ENCODE measurements at places on chromosomes 12 and 14.
A peak's percentile ranks its signal among the peaks of the same experiment; 100 is the strongest.

GRCh38 chr12:113214895-113215400 lies 6.3 kb upstream of the TPCN1 start:
- peak; percentile 35 for DNase-seq

- no peak for DNase-seq
Observed at GRCh38 chr12:63944586-63945228, 100.2 kb downstream of the SRGAP1 start.

DNA sequence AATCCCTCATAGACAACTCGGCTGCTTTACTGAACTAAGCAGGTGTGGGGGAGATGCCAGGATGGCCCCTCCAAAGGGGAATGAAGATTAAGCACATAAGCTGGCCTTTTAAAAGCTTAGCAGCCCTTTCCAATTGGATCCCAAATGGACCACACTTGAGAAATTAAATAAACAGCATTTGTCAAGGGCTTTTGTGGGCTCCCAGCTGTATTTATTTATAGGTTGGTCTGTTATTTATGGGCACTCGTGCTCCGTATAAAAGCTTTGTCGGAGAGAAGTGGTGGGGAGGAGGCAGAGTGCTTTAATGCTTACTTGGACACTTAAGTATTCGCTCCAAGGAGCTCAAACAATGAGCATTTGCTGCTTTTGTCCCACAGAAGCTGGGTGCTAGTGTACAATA lies 580.2 kb downstream of the MED13L start:
- DNase-seq = no peak

DNA sequence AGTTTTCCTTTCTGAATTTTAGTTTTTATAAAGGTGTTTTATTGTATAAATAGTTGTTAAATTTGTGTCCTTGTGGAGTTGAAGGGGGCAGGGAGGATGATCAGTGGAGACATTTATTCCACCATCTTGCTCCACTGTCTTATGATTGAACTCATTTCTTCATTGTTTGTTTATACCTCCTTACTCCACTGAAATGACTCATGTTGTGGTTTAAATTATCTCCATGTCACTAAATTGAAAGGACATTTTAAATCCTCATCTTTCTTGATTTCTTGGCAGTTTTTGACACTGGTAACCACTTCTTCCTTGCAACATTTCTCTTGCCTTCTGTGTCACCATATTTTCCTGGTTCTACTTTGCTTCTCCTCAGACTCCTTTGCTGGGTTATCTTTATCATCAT lies 23.6 kb upstream of the FERMT2 start:
- no peak for DNase-seq

GRCh38 chr14:87178277-87178676 lies 814.7 kb downstream of the GALC start:
- DNase-seq = no peak

- no peak for DNase-seq
Observed at GRCh38 chr14:75273272-75274049, 5.2 kb upstream of the FOS start.

DNA sequence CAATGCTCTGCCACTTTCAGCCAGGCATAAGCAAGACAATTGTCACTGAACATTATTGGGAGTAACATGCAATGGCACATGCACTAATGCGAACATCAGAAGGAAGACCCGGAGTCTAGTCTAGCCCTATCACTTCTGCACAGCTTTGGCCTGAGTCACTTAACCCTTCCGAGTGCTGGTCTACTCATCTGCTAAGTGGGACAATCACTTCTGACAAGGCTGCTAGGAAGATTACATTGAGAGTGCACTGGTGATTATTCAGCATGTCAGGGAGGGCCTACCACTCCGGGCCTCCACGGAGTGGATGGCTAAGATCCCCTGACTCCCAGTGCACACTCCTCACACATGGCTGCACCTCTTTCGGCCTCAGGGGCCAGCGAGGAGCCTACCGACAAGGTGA lies 240.9 kb downstream of the DPF3 start:
- no peak for DNase-seq

DNA sequence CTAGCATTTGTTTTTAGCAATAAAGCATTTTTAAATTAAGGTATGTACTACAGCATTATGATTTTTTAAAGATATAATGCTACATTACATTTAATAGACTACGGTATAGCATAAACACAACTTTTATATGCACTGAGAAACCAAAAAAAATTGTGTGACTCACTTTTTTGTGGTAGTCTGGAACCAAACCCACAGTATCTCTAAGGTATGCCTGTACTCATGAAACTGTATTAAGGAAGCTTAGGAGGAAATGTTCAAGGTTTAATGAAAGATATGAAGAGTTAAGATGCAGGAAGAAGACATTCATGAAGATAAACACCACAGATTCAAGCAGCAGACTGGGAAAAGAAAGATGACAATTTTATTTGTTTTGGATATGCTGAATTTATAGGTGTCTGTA lies 51.7 kb downstream of the PPP1R12A start:
- no peak for DNase-seq

DNA sequence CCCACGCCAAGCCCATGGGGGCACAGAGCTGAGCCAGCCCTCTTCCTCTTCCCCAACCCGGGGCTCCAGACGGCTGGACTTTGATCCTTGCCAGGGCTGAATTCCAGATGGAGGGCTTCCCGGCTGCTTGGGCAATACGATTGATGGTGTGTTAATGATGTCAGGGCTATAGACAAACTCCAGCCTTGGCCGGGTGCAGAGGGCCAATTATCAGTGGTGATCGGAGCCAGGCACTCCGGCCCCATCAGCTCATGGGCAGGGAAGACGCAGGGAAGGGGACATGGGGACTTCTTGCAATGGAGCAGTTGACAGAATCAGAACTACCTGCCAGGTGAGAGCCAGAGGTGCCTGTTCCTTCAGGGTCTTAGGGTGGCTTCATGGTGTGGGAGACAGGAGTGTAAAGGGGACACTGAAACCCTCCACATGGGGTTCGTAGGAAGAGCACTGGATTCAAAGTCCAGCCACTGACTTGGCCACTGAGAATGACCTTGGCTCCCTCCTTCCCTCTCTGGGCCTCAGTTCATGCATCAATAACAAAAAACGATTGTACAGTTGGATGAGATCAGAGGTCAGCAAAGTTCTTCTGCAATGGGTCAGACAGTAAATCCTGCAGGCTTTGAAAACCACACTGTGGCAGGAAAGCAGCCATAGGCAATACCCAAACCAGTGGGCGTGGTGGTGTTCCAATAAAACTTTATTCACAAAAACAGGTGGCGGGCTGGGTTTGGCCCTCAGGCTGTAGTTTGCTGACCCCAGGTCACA lies 333.7 kb downstream of the MED13L start:
- no peak for DNase-seq

GRCh38 chr12:43973993-43974392 lies 138.1 kb downstream of the TMEM117 start:
- DNase-seq = no peak

GRCh38 chr12:63930971-63931370 lies 86.5 kb downstream of the SRGAP1 start:
- DNase-seq = no peak

- DNase-seq = no peak
Observed at GRCh38 chr12:123494124-123494851, 36.3 kb downstream of the SNRNP35 start.

GRCh38 chr12:93302331-93303229 lies 75.1 kb upstream of the NUDT4 start:
- no peak for DNase-seq

- DNase-seq = no peak
Observed at GRCh38 chr14:21326972-21327371, 47.1 kb downstream of the RPGRIP1 start.

- no peak for DNase-seq
Observed at GRCh38 chr14:71551291-71551950, 380.8 kb upstream of the RGS6 start.

DNA sequence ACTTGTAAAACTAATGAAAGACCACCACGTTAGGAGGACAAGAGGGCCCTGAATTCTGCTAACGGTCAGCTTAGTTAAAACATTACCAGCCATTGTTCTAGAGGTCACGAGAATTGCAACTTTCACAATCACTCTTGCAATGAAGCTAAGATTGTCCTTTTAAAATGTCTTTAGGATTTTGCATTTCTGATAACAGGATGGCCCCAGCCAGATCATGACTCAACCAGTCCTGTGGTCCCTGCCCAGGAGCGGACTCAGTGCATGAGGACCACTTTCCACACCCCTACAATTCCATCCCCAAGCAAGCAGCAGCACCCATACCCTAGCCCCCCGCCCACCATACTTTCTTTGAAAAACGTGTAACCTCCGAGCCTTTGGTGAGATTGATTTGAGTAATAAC lies 28.7 kb downstream of the HSP90AA1 start:
- no peak for DNase-seq

DNA sequence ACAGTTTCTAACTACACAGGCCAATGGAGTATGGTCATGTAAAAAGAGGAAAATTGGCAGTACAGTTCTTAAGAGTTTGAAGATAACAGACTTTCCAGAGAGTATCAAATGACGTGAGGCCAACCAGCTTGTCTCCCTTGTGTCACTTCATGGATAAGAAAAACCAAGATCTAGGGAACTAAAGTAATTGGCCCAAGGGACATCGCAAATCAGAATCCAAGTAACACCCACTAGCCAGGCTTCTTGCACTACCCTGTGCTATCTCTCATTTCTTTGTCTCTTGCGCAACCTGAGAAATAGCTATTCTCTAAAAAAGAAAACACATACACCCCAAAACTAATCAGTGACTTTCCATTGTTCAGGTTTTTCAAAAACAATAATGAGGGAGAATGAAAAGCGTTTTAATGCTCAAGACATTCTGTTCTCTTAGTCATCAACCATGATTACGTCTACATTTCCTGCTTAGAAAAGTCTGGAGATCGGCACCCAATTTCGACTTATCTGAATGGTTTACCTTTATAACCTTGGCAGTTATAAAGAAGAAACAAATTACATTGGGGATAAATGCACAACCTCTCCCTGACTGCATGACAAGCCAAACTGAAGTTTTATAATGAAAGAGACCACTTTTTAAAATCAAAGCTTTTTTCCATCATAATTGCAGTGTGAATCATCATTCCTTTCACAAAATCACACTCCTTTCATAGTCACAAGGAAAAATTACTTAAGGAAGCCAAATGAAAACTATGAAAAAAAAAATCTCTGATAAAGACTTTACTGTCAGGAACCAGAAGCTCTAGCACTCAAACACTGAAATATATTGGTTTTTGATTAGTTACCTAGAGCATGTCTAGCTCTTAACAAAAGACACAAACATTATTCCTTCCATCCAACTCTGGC lies 42.1 kb downstream of the TMTC1 start:
- DNase-seq = no peak

DNA sequence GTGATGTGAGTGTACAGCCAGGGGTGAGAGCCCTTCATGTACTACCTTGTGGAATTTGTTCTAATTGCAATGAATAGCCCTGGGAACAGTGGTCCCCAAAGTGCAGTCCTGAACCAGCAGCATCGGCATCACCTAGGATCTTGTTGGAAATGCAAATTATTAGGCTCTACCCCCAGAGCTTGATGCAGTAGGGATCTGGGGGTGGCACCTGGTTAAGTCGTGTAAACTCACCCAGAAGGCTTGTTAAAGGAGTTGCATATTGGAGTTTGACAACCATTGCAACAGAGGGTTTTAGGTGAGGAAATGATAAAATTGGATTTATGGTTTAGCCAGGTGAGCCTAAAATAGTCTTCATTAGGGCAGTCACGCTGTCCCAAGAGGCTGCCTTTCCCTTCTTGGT lies 73.2 kb downstream of the PLEKHG3 start:
- no peak for DNase-seq

DNA sequence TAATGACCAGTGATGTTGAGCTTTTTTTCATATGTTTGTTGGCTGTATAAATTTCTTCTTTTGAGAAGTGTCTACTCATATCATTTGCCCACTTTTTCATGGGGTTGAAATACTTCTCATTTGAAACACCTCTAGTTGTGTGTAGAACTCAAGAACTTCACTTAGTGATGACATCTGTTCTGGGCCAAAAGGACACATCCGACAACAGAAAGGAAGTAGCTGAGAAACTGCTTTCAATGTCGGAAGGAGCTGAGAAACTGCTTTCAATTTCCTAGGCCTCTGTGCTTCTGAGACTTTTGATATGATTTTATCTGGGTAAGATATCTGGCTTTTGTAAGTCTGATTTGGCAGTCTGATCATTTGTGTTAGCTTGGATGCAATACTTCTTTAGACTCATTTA lies 635.3 kb downstream of the TMTC2 start:
- no peak for DNase-seq

DNA sequence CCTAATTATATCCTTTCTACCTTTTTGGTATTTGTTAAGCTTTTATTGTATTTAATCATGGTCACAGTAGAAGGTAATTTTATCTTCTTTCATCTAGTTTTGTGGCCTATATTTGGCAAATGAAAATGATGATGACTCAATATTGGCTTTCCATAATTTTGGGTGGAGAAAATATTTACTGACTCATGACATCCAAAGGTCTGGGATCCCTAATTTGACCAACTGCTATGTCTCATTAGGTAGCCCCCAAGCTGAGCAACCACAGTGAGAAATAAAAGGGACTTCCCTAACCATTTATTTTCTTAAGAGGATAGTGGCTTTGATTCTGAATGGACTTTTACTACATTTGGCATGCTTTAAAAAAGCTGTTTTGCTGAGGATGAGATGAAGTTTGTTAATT lies 289.5 kb downstream of the RMST start:
- DNase-seq = no peak

DNA sequence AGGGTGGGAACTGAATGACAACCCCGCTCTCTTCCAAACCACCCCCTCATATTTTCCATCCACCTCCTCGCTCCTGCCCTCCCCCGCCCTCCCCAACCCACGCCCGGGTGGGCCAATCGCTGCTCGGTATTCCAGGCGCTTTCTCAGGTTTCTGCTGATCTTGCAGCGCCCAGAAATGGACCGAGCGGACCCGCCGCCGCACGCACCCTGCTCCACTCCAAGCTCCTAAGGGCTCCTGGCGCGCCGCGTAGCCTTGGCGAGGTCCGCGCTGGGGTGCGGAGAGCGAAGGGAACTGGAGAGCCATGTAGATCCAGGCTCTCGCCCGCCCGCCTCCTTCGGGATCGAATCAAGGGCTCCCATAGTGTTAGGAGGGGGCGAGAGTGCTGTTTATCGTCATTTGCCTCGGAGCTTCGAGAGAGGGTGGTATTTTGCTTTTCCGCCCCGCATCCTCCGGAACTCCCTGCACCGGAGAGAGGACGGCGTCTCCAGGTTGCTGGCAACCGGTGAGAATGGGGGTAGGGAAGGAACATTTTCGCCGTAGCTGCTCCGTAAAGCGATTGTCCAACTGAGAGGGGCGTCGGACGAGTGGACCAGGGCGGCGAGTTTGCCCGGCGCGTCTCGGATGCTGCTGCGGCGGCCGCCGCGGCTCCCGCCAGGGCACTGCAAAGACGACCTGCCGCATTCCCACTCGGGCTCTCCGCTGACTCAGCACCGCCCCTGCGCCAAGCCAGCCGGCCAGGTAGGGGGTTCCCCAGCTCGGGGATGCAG lies at the start of gene KCNA1:
TSS of gene KCNA1 (plus strand) at position 172 of the 768 bp plus-strand sequence. CDS start 1,474 bp downstream, outside the sequence.
- peak; percentile 26 for DNase-seq

DNA sequence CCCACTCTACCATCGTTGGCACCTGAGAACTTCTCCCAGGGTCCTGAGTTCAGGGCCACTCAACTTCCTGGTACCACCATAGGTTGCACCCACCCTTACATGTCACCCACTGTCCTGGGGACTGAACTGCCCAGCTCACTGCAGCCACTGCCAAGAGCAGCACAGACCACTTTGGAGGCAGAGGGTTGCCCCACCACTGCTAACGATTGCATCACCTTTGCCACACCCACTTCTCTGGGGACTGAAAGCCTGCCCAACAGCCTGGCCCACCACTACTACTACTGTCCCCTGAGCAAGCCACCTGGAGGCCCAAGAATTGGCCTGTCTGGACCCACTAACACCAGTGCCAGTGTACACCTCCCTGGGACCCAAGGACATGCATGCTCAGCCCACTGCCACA lies 27.6 kb downstream of the CACNA2D4 start:
- no peak for DNase-seq

- DNase-seq = no peak
Observed at GRCh38 chr14:77306416-77306815, 14.3 kb downstream of the POMT2 start.

Data from activated naive CD4-positive, alpha-beta T cell treated with anti-CD3 and anti-CD28 coated beads, Interleukin-2, amount 10 ng/mL, durations not matched to agents 7 days and 5 days (primary cell).